ENCODE measurements at places on chromosomes 3 and 15. TPM values are rescaled to one million over a fixed set of nuclear protein-coding genes. Genes with fewer than 3 reads are reported as not detected.

COMMD2 gene
- 43.0 TPM for total RNA-seq

GRCh38 chr3:50525987-50526386 lies 22.6 kb upstream of the CACNA2D2 start:
- DNase-seq: peak; percentile 44
- H3K27me3 ChIP-seq: no peaks in the 10 kb centered on the region
- no peak overlapping the region for H3K4me3 ChIP-seq
- no peaks in the 10 kb centered on the region for H3K36me3 ChIP-seq
- H3K4me1 ChIP-seq: peaks cover 3% of the 10 kb centered on the region

PIF1 gene
- 1.0 TPM for total RNA-seq

DNA sequence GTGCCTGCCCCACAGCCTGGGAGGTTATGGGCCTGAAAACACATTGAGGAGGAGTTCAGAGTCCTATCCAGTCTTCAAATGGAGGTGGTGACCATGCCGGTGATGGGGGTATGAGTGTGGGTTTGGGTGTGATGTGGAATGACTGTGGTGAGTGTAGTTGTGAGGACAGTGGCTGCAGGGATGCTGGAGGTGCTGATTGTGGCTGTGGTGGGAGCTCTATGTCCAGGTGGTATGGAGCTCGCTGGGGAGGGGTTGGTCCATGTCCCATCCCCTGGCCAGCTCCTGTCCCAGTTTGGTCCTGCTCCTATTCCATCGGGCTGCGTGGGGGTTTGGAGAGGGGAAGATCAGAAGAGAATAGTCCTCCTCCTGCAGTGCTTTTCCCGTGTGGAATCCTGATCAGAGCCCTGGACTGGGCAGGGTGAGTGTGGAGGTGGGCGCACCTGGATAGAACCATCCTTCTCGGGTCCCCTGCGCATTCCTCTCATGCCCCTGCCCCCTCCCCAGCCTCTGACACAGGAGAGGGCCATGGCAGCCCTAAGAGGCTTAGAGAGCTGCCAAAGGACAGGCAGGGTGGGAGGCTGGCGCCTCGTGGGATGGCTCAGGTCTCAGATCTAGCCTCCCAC lies 23.0 kb upstream of the GOLGA6C start:
- no peak for DNase-seq
- peaks cover 7% of the 10 kb centered on the region for H3K4me1 ChIP-seq
- no peaks in the 10 kb centered on the region for H3K36me3 ChIP-seq
- no peak overlapping the region for H3K4me3 ChIP-seq
- H3K27ac ChIP-seq: no peak overlapping the region

- no peaks in the 10 kb centered on the region for H3K36me3 ChIP-seq
- H3K27ac ChIP-seq: no peak overlapping the region
- DNase-seq: no peak
- no peaks in the 10 kb centered on the region for H3K27me3 ChIP-seq
- H3K4me3 ChIP-seq: no peak overlapping the region
These were observed 199.5 kb upstream of the TPRG1 start for GRCh38 chr3:188972310-188972709.

DNA sequence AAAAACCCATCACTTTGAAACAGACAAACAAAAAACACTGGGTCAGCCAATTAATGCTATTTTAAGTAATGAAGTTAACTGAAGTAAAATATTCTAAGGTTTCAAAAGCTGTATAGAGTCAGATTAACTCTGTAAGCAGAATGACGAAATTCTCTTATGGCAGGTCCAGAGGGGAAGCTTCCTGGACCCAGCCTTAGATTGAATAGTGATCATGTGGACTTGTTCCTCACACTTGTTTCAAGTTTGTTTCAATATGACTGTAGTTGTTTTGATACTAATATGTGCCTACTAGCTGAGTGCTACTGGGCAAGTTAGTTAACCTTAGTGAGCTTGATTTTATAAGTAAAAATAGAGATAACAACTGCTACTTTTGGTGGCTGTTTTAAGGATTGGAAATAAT lies 32.6 kb downstream of the PLS1 start:
- H3K27me3 ChIP-seq: no peaks in the 10 kb centered on the region
- H3K27ac ChIP-seq: no peak overlapping the region
- no peaks in the 10 kb centered on the region for H3K4me1 ChIP-seq
- no peak for DNase-seq
- no peak overlapping the region for H3K4me3 ChIP-seq

DNA sequence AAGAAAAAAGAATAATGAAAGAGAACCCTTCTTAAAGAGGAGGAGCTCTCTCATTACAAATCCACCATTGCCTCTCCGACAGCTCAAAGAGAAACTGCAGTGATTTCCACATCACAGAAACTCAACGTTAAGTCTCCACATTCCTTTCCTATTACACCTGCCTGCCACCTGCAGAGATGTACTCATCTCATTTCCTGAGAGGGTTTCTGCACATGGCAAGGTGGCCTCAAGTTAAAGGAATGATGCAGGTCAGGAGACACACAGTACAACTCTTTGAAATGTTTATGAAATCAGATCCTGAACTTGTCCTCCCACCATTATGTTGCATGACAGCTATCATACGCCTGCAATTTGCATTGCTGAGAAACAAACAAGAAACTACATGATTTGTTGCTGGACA lies 458.4 kb upstream of the ADAMTS9 start:
- no peak overlapping the region for H3K4me3 ChIP-seq
- no peaks in the 10 kb centered on the region for H3K27me3 ChIP-seq
- H3K4me1 ChIP-seq: no peaks in the 10 kb centered on the region
- peak; percentile 43 for DNase-seq
- H3K36me3 ChIP-seq: no peaks in the 10 kb centered on the region

DNA sequence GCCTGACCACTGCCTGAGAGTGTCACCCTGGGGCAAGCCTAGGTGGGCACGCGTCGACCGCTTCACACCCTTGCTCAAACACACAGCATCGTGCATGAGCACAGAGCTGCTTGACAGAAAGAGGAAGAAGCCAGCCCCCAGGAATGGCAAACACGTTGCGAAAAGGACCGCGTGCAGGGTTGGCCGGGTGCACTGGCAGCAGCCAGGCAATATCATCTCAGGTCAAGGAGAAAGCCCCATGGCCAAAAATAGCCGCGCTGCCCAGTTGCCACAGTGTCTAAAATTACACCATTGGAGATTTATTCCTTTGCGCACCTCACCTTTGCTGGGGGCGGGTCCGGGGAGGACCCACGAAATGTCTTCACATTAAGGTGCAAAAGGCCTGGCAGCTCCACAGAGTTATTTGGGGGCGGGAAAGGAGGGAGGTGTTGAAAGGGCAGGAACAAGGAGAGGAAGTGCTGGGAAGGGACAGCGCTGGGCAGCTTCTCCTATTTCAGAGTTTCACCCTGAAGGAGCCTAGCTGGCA lies 44.7 kb upstream of the NR2F2 start:
- H3K4me3 ChIP-seq: no peak overlapping the region
- no peaks in the 10 kb centered on the region for H3K4me1 ChIP-seq
- no peaks in the 10 kb centered on the region for H3K27me3 ChIP-seq

DNA sequence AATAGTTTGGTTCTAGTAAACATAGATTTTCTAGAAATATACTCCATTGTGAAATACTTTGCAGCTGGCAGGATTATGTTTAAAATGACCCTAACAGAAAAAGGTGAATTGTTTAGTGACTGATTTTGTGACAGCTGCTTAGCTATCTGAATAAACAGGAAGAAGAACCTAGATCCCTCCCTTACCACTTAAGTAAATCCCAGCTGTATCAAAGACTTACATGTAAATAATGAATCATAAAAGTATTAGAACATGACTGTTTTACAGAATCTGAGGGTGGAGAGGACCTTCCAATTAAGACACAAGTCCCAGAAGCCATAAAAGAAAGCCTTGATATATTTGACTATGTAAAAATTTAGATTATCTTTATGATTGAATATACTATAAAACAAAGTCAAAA lies 15.9 kb downstream of the SLC49A4 start:
- H3K27me3 ChIP-seq: no peaks in the 10 kb centered on the region
- H3K4me3 ChIP-seq: no peak overlapping the region
- no peaks in the 10 kb centered on the region for H3K36me3 ChIP-seq
- DNase-seq: no peak
- H3K4me1 ChIP-seq: no peaks in the 10 kb centered on the region
- H3K27ac ChIP-seq: no peak overlapping the region

DNA sequence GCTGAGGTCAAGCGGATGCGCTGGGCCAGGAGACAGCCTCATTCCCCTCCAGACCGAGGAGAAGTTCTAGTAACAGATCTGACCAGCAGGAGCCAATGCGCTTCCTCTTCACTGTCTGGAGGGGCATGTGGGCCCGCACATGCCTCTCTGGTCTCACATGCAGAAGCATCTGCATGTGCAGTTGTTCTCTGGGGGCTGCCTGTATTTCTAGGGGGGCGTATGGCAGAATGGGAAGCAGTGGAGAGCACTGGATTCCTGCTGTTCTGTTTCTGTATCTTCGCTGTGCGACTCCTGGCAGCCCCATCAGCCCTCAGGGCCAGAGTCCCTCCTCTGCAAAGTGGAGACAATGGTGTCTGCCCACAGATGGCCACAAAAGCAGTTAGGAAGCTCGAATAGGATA lies 170.4 kb upstream of the IQSEC1 start:
- DNase-seq: no peak
- H3K4me3 ChIP-seq: no peak overlapping the region
- no peaks in the 10 kb centered on the region for H3K27me3 ChIP-seq
- no peaks in the 10 kb centered on the region for H3K36me3 ChIP-seq
- H3K27ac ChIP-seq: no peak overlapping the region

CPLX3 gene
- total RNA-seq: not detected

GRCh38 chr3:161093895-161094294 lies 11.3 kb downstream of the B3GALNT1 start:
- no peak for DNase-seq
- H3K27ac ChIP-seq: no peak overlapping the region

- no peak for DNase-seq
- no peaks in the 10 kb centered on the region for H3K36me3 ChIP-seq
- no peaks in the 10 kb centered on the region for H3K4me1 ChIP-seq
- H3K4me3 ChIP-seq: no peak overlapping the region
- H3K27me3 ChIP-seq: no peaks in the 10 kb centered on the region
These were observed 376.1 kb downstream of the ZIC4 start for GRCh38 chr3:147030274-147030673.

GRCh38 chr15:40243126-40243810 lies 4.4 kb downstream of the PAK6 start:
- H3K36me3 ChIP-seq: no peaks in the 10 kb centered on the region
- H3K27me3 ChIP-seq: no peaks in the 10 kb centered on the region
- H3K27ac ChIP-seq: no peak overlapping the region
- no peak for DNase-seq
- H3K4me1 ChIP-seq: peaks cover 9% of the 10 kb centered on the region

DNA sequence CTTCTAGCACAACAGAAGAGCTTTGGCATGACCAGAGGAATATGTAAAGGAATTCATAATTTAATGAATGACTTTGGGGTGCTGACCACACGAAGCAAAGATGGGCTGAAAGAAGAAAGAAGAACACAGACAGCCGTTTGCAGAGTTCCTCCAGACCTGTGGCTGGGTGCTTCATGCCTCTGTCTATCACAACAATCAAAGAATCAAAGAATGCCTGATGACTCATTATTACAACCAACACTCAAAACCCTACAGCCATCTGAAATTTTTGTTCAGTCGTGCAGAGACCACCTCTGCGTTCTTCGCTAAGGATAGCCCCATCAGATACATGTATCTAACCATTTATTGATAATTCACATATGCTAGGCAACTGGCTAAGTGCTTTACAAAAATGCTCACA lies 129.0 kb upstream of the PRICKLE2 start:
- no peak for DNase-seq
- no peak overlapping the region for H3K27ac ChIP-seq
- H3K36me3 ChIP-seq: no peaks in the 10 kb centered on the region

DNA sequence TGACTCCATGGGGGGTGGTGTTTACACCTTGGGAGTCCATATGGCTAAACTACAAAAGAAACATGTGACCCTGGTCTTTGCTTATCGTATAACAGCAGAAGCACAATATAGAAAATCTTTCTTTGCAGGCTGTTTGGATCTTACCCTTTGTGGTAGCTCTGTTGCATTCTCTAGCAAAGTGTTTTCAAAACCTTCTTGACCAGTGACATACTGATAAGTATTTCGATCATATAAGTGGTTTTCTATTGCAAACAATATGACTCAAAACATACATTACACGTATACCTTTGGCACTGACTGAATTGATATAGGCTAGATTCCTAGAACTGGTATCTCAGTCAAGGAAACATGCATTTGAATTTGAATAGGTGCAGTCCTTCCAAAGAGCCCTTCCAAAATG lies 24.7 kb upstream of the ATP10A start:
- no peak overlapping the region for H3K4me3 ChIP-seq
- H3K27ac ChIP-seq: no peak overlapping the region
- DNase-seq: no peak
- peaks cover 18% of the 10 kb centered on the region for H3K4me1 ChIP-seq
- H3K27me3 ChIP-seq: no peaks in the 10 kb centered on the region

DNA sequence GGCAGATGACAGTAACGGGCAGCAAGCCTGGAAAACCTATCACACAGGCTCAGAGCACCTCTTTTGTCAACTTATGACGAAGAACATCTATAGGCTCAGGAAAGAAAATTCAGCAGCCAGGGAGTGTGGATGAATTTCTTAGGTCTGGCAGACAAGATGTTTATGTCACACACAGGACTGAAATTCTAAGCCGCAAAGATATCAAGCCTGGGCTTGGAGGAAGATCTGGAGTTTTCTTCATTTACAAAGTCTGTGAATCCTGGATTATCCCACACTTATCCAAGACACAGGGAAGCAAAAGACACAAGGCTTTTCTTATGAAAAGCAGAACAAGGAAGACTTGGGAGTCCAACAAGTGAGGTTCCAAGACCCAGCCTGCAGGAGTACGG lies 23.4 kb upstream of the CHCHD6 start:
- H3K36me3 ChIP-seq: no peaks in the 10 kb centered on the region
- no peak for DNase-seq
- no peaks in the 10 kb centered on the region for H3K27me3 ChIP-seq
- H3K4me3 ChIP-seq: no peak overlapping the region
- H3K4me1 ChIP-seq: peaks cover 8% of the 10 kb centered on the region
- H3K27ac ChIP-seq: no peak overlapping the region

GRCh38 chr3:25033407-25034029 lies 394.5 kb upstream of the RARB start:
- H3K27me3 ChIP-seq: no peaks in the 10 kb centered on the region
- no peaks in the 10 kb centered on the region for H3K36me3 ChIP-seq
- H3K27ac ChIP-seq: no peak overlapping the region
- H3K4me1 ChIP-seq: no peaks in the 10 kb centered on the region
- DNase-seq: peak; percentile 27
- H3K4me3 ChIP-seq: no peak overlapping the region

EPHB3 gene
- 3.1 TPM for total RNA-seq

DNA sequence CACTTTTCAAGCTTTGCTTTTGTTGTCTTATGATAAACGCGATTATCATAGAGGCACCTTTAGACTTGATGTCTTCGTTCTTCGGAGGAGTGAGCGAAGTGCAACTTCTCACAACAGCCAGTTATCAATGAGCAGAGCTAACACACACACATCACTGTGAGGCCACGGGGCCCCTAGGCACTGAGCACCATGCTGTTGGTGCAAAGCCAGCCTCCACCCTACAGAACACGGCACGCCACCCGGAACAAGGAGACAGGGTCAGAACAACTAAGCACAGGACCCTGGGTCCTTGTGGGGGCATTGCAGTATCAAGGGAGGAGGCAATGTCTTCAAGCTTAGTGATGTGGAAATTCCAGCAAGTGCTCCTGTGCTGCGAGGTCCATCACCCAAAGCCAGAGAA lies 244.5 kb downstream of the OCA2 start:
- no peak overlapping the region for H3K4me3 ChIP-seq
- DNase-seq: no peak
- no peaks in the 10 kb centered on the region for H3K27me3 ChIP-seq

GRCh38 chr15:40992825-40993224 lies 39.6 kb downstream of the CHAC1 start:
- H3K27me3 ChIP-seq: no peaks in the 10 kb centered on the region
- no peaks in the 10 kb centered on the region for H3K4me1 ChIP-seq
- no peak overlapping the region for H3K27ac ChIP-seq
- no peak for DNase-seq

TMEM207 gene
- total RNA-seq: not detected

All from upper lobe of left lung (tissue), 6 donors.